ENCODE measurements at places on chromosomes 2 and 18.

DNA sequence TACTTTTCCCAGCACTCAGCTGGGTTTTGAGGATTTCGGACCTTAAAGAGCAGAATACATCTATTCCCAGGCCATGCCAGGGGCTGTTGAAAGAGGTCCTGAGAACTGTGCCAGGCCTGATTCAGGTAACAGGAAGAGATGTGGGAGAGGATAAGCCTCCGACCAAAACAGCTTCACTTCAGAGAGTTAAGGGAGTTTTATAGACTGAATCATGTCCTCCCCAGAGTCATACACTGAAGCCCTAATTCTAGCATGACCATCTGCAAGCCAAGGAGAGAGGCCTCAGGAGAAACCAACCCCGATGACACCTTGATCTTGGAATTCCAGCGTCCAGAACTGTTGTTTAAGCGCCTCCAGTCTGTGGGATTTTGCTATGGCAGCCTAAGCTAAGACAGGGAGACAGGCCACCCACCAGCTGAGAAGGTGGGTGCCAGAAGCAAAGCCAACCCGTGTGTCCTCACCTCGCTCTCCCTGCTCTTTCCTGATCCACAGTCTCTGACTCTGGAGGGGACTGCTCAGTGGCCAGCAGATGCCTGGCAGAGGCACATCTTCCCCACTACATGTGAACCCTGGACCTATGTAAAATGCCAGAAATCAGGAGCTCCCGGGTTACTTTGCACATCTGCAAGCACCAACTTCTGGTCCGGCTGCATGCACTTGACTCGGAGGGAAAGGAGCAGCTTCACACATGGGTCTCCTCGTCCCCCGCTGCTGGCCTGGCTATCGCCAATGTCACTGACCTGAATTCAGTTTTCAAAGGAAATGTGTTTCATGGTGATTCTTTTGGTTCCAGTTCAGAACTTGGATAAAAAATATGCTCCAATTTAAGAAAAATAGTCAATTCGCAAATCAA is 116.8 kb upstream of the EPC2 start:
- H3K4me1 ChIP-seq, result peaks cover 70% of the 10 kb centered on the region
- peak overlapping the region; percentile 67 for H3K4me3 ChIP-seq
- DNase-seq, result no peak
- H3K36me3 ChIP-seq, result peaks cover 2% of the 10 kb centered on the region

GRCh38 chr18:54134053-54134452 is 90.4 kb downstream of the MBD2 start:
- no peaks in the 10 kb centered on the region for H3K27me3 ChIP-seq

GRCh38 chr2:227461811-227462461 is 10.0 kb upstream of the AGFG1 start:
- no peak for DNase-seq
- H3K36me3 ChIP-seq, result peaks cover 2% of the 10 kb centered on the region
- no peaks in the 10 kb centered on the region for H3K27me3 ChIP-seq
- H3K4me1 ChIP-seq, result peaks cover 73% of the 10 kb centered on the region
- no peak overlapping the region for H3K4me3 ChIP-seq

DNA sequence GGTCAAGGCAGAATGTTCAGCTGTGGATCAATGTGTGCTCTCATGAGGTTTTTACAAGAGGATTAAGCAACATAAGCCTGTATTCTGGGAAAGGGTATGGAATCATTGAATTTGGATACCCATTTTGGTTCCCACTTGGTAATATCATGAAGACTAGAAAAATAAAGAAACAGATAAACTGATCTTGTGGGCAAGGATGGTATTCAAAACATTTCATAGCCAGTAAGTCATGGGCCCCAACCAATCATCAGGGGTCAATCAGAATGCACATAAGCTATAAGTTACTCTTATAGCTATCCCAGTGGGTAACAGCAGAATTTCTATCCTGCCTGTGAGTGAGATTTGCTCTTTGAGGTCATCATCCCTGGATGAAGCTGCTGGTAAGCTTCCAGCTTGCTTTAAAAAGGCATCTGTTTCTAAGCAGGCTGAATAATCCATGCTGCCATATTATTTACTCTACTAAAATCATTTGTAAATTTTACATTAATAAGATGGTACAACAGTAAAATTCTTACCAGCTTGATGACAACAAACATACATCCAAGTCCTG is 291.2 kb downstream of the RAD51AP2 start:
- no peak overlapping the region for H3K4me3 ChIP-seq
- H3K27ac ChIP-seq, result no peak overlapping the region
- H3K4me1 ChIP-seq, result no peaks in the 10 kb centered on the region
- H3K36me3 ChIP-seq, result no peaks in the 10 kb centered on the region

DNA sequence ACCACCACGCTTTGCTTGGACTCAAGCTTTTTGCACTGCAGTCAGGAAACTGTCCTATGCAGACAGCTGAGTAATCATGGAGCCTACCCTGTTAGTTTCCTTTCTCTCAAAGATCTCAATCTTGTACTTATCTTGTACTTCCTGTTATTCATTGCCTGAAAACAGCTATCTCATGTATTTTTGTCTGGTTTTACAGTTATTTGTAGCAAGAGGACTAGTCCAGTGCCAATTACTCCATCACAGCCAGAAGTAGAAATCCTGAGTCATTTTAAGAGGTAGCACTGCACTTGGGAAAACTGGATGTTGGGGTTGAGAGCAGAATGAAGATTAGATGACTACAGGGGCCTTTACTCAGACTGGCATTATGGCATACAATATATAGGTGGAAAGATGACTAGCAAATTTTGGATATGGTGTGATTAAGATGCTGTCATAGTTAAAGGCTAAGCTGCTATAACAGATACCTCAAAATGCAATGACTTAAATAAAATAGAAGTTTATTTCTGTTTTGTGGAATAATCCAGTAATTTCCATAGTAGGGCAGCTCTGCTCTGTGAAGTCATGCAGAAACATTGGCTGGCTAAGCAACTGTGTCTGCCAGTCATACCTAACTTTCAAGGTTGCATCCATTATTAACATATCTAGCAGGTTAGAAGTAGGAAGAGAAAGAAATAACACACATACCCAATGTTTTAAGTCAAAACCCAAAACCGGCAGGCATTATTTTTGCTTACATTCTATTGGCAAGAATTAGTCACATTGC is 21.1 kb upstream of the CHMP3 start:
- peaks cover 7% of the 10 kb centered on the region for H3K4me1 ChIP-seq
- no peak for DNase-seq
- peaks cover 4% of the 10 kb centered on the region for H3K27me3 ChIP-seq
- peak overlapping the region; percentile 80 for H3K27ac ChIP-seq
- H3K4me3 ChIP-seq, result no peak overlapping the region

GRCh38 chr18:61883547-61883946 is 9.3 kb downstream of the RNF152 start:
- no peaks in the 10 kb centered on the region for H3K36me3 ChIP-seq
- DNase-seq, result no peak
- H3K27ac ChIP-seq, result no peak overlapping the region
- peaks cover 8% of the 10 kb centered on the region for H3K27me3 ChIP-seq
